ENCODE measurements at places on chromosomes 11 and 22.

DNA sequence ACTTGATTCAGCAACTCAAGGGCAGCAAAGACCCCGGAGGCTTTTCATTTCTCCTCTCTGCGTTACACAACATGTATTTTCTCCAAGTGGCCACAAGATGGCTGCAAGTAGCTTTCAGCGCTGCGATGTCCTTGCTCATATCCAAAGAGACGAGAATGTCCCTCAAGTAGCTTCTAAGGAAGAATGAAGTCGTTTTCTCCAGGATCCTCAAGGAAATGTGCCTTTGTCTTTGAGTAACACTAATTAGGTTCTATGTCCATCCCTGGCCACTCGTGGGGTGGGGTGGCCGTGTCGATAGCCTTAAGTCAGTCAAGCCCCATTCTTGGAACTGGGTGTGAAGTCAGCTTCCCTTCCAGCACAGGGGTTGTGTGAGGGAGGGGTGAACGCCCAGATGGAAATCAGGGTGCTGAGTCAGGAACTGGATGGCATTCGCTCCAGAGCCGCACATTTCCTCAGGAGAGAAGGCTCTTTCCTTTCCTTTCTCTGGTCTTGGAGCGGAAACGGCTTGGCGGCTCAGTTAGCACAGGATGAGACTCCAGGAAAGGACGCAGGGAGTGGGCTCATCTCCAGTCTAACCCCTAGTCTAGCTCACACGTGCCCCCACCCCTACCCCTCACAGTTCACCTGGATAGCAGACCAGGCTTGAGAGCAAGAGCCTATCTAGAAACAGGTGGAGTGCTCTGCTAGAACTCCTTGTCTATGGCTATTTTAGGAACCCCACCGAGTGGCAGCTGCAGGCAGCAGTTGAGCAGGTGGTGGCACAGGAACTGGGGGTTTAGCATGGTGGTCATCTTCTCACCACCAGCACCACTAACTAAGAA is 44.3 kb downstream of the NNMT start:
- peak; percentile 62 for DNase-seq

DNA sequence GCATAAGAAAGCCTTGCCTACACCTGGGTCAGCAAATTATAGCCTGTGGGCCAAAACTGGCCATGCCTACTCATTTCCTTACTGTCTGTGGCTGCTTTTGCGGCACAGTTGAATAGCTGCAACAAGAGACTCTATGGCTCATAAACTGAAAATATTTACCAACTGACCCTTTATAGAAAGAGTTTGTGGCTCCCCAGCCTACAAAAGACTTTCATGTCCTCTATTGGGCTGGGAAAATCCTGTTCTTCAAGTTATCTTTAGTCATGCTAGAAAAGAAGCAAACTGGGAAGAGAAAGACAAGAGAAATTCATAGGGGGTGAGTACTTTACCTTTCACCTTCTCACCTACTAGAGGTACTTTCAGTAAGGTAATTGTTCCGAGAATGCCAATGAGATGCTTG is 175.1 kb downstream of the SWAP70 start:
- no peak for DNase-seq

DNA sequence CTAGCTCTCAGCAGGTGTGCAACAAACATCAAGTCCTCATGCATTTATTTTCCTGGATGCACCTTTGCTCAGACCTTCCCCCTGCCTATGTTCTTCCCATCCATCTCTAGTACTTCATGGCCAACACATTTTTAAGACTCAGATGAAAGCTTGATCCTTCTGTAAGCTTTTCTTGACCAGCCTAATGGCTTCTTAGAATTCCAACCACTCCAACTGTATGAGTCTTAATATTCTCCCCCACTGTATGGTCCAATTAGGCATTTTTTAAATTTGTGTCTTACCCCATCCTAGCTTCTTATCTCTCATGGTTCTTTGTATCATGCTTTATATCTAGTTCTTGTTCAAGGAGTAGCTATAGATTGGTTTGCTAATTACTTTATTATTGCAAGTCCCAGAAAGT is 44.8 kb downstream of the TENM4 start:
- no peak for DNase-seq

DNA sequence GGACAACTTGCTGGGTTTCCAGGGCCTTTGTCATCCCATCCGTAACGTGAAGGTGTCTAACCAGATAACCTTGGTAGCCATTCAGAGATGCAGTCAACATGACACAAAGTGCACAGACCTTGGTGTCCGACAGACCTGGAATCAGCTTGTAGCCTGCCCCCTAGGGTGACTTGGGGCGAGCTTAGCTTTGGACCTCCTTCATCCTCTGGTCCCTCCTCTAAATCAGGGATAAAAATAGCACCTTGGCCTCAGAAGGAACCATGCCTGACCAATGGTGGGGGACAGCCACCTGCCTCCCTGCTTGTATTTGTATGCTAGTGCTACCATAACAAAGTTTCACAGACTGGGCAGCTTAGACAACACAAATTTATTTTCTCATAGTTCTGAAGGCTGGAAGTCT is 3.7 kb downstream of the SNRPD3 start:
- no peak for DNase-seq
